ENCODE measurements at places on chromosomes 3 and 15. TPM values are rescaled to one million over a fixed set of nuclear protein-coding genes. Genes with fewer than 3 reads are reported as not detected.

GRCh38 chr3:8201886-8202285 lies 299.7 kb upstream of the LMCD1 start:
- DNase-seq = no peak

DNA sequence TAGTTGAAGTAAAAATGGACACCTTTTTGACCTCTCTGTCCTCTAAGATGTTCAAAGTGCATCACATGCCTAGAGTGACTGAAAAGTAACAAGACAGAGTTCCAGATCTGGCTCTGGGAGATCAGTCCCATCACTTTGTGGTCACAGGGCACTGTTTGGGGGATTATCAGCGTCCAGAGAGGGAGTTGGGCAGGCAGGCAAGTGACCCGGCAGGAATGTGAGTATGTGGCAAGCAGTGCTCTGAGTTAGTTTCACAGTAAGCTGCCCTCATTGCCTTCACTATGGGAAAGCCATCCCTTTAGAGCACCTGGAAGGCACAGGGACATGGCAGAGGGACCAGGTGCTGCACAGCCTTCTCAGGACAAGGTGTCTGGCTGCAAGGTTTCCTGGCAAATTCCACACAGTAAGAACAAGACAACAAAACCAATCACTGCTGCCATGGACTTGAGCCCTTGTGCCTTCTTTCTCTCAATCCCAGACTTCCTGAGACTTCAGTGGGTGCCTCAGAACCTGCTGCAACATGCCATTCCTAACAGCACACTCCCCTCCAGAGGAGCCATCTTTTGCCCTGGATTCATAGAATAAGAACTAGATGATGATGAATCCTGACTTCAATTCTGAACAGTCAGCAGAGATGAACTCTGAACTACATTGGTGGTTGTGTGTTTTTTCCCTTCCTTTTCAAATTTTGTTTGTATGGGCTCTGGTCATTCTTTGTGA lies 55.2 kb downstream of the TIPARP start:
- no peak for DNase-seq

GRCh38 chr3:64825404-64826120 lies 137.8 kb upstream of the ADAMTS9 start:
- no peak for DNase-seq

DNA sequence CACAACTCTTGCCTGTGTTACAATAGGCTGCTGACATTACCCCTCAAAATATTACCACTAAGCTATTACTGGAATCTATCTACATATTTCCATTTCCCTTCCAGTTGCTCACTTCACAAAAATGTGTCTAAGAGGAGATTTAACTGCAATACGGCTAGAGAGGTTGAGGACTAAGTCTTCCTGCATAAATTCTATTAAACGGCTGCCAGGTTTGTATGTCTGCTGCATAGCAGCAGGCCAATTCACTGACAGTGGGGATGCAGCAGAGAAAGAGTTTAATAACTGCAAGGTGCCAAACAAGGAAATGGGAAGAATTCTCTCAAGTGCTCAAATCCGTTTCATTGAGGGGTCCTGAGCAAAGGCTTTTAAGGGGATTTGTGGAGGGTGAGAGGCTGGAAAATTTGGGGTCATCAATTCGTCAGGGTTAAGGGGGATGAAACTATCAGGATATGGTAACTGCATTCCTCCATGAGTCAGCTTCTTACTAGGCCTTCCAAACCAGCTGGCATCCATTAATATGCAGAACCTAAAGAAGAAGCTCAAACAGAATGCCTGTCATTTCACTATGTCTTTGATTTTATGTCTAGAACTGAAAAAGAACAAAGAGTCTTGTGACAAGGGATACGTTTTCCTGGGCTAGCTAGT lies 675.6 kb downstream of the TBL1XR1 start:
- DNase-seq = no peak

- no peak for DNase-seq
Observed at GRCh38 chr3:118262800-118263402, 771.7 kb downstream of the IGSF11 start.

GRCh38 chr15:74838746-74839525 lies 4.0 kb downstream of the ULK3 start:
- DNase-seq = no peak

- DNase-seq = peak; percentile 52
Observed at GRCh38 chr3:141663993-141664392, 74.1 kb upstream of the RNF7 start.

GRCh38 chr15:69557707-69558409 lies 105.2 kb downstream of the RPLP1 start:
- no peak for DNase-seq

- no peak for DNase-seq
Observed at GRCh38 chr3:128481438-128481942, 11.5 kb downstream of the GATA2 start.

FBXO40 gene
- not detected for total RNA-seq

- no peak for DNase-seq
Observed at GRCh38 chr15:73954188-73955145, 28.2 kb downstream of the LOXL1 start.

GRAMD1C gene
- total RNA-seq = 13.8 TPM

DNA sequence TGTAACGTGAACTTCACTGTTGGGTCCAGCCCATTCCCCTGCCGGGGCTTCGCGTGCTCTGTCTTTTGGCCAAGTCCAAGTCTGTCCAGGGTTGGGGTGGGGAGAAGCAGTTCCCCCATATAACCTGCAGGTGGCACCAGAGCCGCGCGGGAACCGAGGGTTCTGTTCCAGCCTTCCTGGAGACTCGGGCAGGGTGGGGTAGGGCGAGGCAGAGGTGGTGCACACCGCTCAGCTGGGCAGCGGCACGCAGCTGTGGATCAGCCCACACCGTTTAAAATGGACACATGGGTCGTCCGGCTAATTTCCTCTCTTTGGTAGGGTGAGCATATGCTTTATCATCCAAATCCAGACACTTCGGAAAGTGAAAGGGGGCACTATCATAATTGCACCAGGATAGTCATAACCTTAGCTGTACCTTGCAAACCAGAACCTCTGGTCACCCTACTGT lies 118.1 kb downstream of the TBC1D2B start:
- DNase-seq = peak; percentile 87

CTNNB1 gene
- total RNA-seq = 501 TPM

- no peak for DNase-seq
Observed at GRCh38 chr3:105615814-105616213, 249.1 kb downstream of the ALCAM start.

GRCh38 chr15:66844041-66844746 lies 142.2 kb downstream of the SMAD6 start:
- no peak for DNase-seq
